Peyer's patch (tissue), 4 donors: ENCODE measurements at places on chromosomes 4 and X.

- no peaks in the 10 kb centered on the region for H3K36me3 ChIP-seq
- no peak overlapping the region for H3K27ac ChIP-seq
- DNase-seq, result no peak
- no peaks in the 10 kb centered on the region for H3K27me3 ChIP-seq
Measured at GRCh38 chrX:63855896-63856295, 70.9 kb upstream of the ARHGEF9 start.

- no peaks in the 10 kb centered on the region for H3K27me3 ChIP-seq
- H3K36me3 ChIP-seq, result no peaks in the 10 kb centered on the region
- no peaks in the 10 kb centered on the region for H3K4me1 ChIP-seq
- DNase-seq, result no peak
- H3K27ac ChIP-seq, result no peak overlapping the region
Measured at GRCh38 chrX:70054391-70054790, 4.7 kb upstream of the AWAT2 start.

DNA sequence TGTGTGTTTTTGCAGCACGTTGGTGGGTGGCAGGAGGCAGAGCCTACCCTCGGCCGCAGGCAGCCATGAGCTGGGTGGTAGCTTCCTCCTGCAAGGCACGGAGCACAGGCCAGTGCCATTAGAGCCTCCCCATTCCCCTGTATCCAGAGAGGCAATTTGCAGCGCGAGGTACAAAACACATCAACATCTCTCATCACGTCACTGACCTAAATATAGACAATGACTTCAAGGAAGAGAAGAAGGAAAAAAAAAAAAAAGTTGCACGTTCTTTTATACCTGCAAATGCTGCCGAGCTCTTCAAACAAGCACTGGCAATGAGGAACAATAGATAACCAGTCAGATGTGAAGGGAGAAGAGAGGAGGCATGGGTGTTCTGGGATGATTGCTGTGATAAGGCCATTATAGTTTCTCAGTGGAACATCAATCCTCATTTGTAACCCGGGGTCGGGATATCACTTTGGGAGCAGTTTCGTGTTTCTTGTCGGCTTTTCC lies 159.9 kb downstream of the MGST2 start:
- H3K36me3 ChIP-seq, result no peaks in the 10 kb centered on the region
- no peak overlapping the region for H3K4me3 ChIP-seq
- no peak for DNase-seq
- no peak overlapping the region for H3K27ac ChIP-seq
- H3K4me1 ChIP-seq, result no peaks in the 10 kb centered on the region

DNA sequence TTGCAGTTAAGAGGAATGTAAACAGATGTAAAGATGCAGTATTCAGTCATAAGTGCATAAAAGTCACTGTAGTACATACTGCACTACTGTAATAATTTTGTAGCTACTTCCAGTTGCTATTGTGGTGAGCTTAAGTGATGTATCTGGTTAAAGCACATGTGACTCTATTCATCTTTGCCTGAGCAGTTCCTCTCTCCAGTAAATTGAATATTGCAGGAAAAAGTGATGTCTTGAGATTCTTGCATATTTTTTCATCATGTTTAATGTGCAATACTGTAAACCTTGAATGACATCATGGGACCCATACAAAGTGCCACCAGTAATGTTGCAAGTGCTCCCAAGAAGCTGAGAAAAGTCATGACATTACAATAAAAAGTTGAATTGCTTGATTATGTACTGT lies 9.6 kb downstream of the UBA6 start:
- H3K27ac ChIP-seq, result no peak overlapping the region
- H3K36me3 ChIP-seq, result no peaks in the 10 kb centered on the region
- no peak for DNase-seq

- no peak overlapping the region for H3K4me3 ChIP-seq
- H3K36me3 ChIP-seq, result no peaks in the 10 kb centered on the region
- H3K4me1 ChIP-seq, result no peaks in the 10 kb centered on the region
- H3K27ac ChIP-seq, result no peak overlapping the region
Measured at GRCh38 chrX:32195611-32196010, 1015.7 kb downstream of the DMD start.

GRCh38 chr4:189022440-189023035 lies 883.3 kb downstream of the TRIML1 start:
- no peak overlapping the region for H3K4me3 ChIP-seq
- H3K27ac ChIP-seq, result no peak overlapping the region
- no peak for DNase-seq
- no peaks in the 10 kb centered on the region for H3K36me3 ChIP-seq

DNA sequence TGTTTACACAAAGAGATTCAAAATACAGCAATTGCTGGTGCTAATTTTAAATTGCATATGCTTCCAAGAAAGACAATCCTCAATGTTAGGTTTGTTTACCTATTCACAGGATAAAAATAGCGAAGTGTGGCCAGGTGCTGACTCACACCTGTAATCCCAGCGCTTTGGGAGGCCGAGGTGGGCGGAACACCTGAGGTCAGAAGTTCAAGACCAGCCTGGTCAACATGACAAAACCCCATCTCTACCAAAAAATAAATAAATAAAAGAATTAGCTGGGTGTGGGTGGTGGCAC lies 77.7 kb downstream of the OPHN1 start:
- H3K27ac ChIP-seq, result no peak overlapping the region
- no peak overlapping the region for H3K4me3 ChIP-seq
- H3K27me3 ChIP-seq, result no peaks in the 10 kb centered on the region
- H3K36me3 ChIP-seq, result no peaks in the 10 kb centered on the region

- H3K27me3 ChIP-seq, result no peaks in the 10 kb centered on the region
- DNase-seq, result peak; percentile 22
- H3K36me3 ChIP-seq, result no peaks in the 10 kb centered on the region
- no peak overlapping the region for H3K27ac ChIP-seq
Measured at GRCh38 chr4:47926667-47927258, 12.4 kb upstream of the NFXL1 start.

- DNase-seq, result peak; percentile 50
- no peak overlapping the region for H3K4me3 ChIP-seq
- H3K27ac ChIP-seq, result no peak overlapping the region
- H3K4me1 ChIP-seq, result no peaks in the 10 kb centered on the region
Measured at GRCh38 chr4:173415885-173416653, 17.2 kb upstream of the SCRG1 start.

- no peak overlapping the region for H3K27ac ChIP-seq
- H3K4me1 ChIP-seq, result no peaks in the 10 kb centered on the region
- DNase-seq, result no peak
- H3K27me3 ChIP-seq, result no peaks in the 10 kb centered on the region
- H3K36me3 ChIP-seq, result no peaks in the 10 kb centered on the region
- H3K4me3 ChIP-seq, result no peak overlapping the region
Measured at GRCh38 chr4:184968366-184968765, 49.9 kb upstream of the HELT start.

- H3K27ac ChIP-seq, result no peak overlapping the region
- no peak overlapping the region for H3K4me3 ChIP-seq
- no peaks in the 10 kb centered on the region for H3K36me3 ChIP-seq
- DNase-seq, result no peak
- no peaks in the 10 kb centered on the region for H3K27me3 ChIP-seq
Measured at GRCh38 chr4:76652389-76652788, 217.4 kb downstream of the SHROOM3 start.

- no peaks in the 10 kb centered on the region for H3K36me3 ChIP-seq
- H3K27ac ChIP-seq, result no peak overlapping the region
- H3K27me3 ChIP-seq, result no peaks in the 10 kb centered on the region
- H3K4me3 ChIP-seq, result no peak overlapping the region
- no peaks in the 10 kb centered on the region for H3K4me1 ChIP-seq
- peak; percentile 49 for DNase-seq
Measured at GRCh38 chrX:49915361-49916222, 6.8 kb upstream of the CLCN5 start.

DNA sequence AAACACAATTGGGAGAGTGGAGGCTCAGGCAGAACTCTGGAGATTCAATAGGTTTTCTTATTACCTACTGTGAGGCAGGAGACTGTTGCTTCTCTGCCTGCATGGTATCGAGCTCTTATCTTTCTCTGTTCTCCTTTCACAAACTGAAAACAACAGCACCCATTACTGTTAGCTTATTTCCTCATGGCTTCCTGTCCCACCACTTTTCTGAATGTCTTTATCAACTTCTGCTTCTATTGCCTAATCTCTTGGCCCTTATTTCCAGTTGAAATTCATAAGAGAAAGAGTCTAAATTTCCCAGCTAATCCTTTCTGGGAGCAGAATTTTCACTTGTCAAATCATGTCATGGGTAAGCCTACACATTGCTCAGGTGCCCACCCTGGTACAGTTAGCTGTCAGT lies 46.8 kb upstream of the NDST3 start:
- H3K4me3 ChIP-seq, result no peak overlapping the region
- no peak overlapping the region for H3K27ac ChIP-seq
- H3K4me1 ChIP-seq, result no peaks in the 10 kb centered on the region
- no peaks in the 10 kb centered on the region for H3K27me3 ChIP-seq
- DNase-seq, result no peak

DNA sequence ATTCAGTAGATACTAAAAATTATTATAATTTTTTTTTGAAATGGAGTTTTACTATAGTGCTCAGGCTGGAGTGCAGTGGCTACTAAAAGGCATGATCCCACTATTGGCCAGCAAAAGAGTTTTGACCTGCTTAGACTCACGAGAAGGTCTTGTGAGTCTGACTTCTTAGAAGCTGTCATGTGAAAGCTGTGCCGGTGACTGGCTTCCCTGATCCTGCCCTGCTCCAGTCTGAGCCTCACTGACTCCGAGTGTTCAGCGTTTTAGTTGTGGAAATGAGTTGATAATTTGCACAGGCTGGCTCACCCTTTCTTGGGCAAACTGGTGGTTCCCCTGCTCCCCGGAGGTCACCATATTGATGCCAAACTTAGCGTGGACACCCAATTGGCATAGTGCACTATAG lies 16.4 kb upstream of the CXCL8 start:
- no peak for DNase-seq
- H3K27me3 ChIP-seq, result no peaks in the 10 kb centered on the region
- no peak overlapping the region for H3K27ac ChIP-seq
- no peak overlapping the region for H3K4me3 ChIP-seq
- no peaks in the 10 kb centered on the region for H3K36me3 ChIP-seq
- no peaks in the 10 kb centered on the region for H3K4me1 ChIP-seq

- H3K36me3 ChIP-seq, result no peaks in the 10 kb centered on the region
- no peak overlapping the region for H3K4me3 ChIP-seq
- H3K4me1 ChIP-seq, result no peaks in the 10 kb centered on the region
Measured at GRCh38 chrX:126165401-126165720, 728 bp downstream of the DCAF12L2 start.

DNA sequence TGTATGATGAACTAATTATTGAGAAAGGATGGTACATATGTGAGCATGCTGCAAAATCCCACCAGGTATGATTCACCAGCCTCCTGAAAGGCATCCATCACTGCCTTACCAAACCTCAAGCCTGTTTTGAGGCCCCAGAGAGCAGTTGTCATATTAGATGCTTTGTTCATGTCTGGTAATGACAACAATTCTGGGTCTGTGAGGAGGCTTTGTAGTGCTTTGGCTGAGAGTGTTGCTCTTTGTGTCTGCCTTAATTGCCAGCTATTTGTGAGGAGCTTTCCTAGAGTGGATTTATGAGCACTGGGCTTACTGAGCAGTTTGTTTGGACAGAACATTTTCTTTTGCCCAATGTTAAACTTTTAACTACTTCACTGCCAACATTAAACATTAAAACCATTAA lies 69.2 kb downstream of the HEPH start:
- H3K4me1 ChIP-seq, result no peaks in the 10 kb centered on the region
- H3K27ac ChIP-seq, result no peak overlapping the region
- H3K36me3 ChIP-seq, result no peaks in the 10 kb centered on the region
- DNase-seq, result no peak
- no peaks in the 10 kb centered on the region for H3K27me3 ChIP-seq
- H3K4me3 ChIP-seq, result no peak overlapping the region

- H3K4me3 ChIP-seq, result no peak overlapping the region
- DNase-seq, result no peak
- no peak overlapping the region for H3K27ac ChIP-seq
- H3K36me3 ChIP-seq, result no peaks in the 10 kb centered on the region
Measured at GRCh38 chr4:24774452-24774851, 20.9 kb upstream of the SOD3 start.
